Posterior vena cava (tissue), 2 donors: ENCODE measurements at places on chromosomes 1 and 21. TPM values are rescaled to one million over a fixed set of nuclear protein-coding genes. Genes with fewer than 3 reads are reported as not detected.

DNA sequence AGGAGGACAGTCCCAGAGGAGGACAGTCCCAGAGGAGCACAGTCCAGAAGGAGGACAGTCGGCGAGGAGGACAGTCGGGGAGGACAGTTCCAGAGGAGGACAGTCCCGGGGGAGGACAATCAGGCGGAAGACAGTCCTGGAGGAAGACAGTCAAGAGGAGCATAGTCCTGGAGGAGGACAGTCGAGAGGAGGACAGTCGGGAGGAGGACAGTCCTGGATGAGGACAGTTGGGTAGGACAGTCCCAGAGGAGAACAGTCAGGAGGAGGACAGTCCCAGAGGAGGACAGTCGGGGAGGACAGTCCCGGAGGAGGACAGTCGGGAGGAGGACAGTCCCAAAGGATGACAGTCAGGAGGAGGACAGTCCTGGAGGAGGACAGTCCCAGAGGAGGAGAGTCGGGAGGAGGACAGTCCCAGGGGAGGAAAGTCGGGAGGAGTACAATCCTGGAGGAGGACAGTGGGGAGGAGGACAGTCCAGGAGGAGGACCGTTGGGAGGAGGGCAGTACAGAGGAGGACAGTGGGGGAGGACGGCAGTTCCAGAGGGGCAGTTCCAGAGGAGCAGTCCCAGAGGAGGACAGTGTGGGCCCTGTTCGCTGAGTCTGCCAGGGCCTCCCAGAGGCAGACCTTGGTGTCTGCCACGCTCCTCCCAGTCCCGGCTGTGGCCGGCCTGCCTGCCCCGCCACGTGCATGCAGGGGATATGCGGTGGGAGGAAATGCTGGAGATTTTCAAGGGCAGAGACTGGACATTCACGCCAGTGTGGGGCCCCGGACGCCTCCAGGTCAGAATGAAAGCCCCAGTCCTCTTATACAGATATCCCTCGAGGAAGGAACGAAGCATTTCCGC lies 183.8 kb upstream of the ARHGEF16 start:
- DNase-seq: no peak

- DNase-seq: no peak
Measured at GRCh38 chr1:40221977-40222772, 25.6 kb upstream of the TMCO2 start.

- peak; percentile 71 for DNase-seq
Measured at GRCh38 chr1:211490821-211491415, 1.0 kb downstream of the RD3 start.

GRCh38 chr1:30714536-30715090 lies 8.8 kb downstream of the MATN1 start:
- no peak for DNase-seq

DNA sequence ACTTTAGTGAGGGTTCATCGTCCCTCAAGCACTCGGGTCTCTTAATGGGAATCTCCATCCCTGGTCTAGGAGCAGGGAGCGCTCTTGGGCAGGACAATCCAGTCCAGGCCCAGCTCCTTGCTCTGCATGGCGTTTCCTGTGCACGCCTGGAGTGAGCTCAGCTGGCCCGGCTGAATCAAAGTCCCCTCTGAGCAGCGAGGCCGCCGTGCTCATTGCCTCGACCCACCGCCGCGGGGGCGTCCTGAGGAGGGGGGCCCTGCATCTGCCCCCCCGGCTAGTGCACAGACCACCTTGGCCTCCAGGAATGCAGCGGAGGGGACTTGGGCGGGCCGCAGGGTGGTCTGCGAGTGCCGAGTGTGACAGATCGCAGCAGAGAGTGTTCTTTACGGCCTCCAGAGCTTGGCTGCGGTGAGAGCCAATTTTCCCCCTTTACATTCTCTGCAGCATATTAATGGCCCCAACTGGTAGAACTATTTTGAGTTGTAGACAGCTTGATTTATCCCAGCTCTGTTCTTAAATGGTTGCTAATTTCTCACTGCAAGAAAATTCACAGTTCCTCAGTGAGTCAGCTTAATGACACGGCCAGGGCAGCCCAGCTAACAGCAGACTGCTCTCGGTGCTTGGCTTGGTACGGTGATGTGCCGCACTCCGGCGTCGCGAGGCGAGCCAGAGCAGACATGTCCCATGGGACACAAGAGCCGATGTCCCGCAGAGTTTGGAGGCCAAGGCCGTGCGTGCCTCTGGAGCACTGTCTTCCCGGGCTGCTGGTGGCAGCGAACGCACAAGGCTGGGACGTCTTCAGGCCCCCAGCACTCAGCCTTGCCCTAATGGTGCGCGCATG lies 39.8 kb downstream of the SNAP47 start:
- DNase-seq: peak; percentile 83

DNA sequence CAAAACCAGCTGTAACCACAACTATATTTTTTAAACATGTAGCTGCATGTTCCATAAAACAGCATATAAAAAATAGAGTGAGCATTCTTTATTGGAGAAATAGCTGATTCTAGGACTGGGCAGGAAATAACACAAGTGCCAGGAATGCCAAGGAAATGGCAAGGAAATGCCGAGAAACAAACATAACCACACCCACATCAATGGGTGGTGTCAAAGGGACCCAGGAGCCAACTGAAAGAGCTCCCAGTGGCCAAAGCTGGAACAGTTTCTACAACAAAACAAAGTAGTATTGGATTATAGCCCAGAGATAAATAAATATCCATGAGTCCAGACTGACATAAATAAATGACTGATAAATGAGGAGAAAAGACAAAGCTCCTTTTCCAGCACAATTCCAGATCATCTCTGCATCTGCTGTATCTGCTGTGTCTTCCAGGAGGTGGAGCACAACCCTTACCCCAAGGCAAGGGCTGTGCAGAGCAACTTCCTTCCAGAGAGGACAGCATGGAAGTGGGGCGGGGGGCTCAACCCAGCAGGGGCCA lies 28.1 kb downstream of the ADARB1 start:
- no peak for DNase-seq

DNA sequence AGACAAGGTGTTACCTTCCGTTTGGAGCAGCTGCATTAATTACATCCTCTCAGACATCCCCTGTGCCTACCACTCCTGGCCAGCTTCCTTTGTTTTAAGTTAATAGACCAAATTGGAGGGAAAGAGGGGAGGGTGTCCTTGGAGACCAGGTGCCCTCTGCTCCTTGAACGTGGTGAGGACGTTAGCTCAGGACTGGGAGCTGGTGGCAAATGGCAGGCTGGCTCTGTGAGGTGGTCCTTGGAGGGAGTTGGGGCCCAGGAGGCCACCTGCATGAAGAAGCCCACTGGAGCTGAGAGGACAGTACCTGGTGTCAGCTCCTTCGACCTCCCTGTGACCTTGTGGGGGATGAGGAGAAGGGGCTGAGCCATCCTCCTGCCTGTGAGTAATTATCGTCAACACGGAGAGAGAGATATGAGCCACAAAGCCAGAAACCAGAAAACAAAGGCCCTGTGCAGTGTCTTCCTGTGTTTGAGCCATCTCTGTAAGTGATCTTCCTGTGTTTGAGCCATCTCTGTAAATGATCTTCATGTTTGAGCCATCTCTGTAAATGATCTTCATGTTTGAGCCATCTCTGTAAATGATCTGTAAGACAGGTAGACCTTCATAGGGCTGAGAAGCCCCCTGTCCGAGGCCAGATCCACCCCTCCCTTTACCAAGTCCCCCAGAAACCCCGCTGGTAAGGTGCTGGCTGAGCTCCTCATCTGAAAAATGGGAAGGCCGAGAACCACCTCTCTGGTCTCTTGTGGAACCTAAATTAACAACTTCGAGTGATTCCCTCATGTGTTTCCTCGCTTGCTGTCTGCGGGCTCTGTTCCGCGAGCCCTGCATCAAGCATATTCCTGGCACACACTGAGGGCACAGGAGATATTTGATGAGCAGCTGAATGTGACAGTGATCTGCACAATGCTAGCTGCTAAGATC lies 126.0 kb downstream of the CAMTA1 start:
- DNase-seq: no peak

- DNase-seq: peak; percentile 87
Measured at GRCh38 chr1:56424744-56425493, 154.4 kb downstream of the PLPP3 start.

DNA sequence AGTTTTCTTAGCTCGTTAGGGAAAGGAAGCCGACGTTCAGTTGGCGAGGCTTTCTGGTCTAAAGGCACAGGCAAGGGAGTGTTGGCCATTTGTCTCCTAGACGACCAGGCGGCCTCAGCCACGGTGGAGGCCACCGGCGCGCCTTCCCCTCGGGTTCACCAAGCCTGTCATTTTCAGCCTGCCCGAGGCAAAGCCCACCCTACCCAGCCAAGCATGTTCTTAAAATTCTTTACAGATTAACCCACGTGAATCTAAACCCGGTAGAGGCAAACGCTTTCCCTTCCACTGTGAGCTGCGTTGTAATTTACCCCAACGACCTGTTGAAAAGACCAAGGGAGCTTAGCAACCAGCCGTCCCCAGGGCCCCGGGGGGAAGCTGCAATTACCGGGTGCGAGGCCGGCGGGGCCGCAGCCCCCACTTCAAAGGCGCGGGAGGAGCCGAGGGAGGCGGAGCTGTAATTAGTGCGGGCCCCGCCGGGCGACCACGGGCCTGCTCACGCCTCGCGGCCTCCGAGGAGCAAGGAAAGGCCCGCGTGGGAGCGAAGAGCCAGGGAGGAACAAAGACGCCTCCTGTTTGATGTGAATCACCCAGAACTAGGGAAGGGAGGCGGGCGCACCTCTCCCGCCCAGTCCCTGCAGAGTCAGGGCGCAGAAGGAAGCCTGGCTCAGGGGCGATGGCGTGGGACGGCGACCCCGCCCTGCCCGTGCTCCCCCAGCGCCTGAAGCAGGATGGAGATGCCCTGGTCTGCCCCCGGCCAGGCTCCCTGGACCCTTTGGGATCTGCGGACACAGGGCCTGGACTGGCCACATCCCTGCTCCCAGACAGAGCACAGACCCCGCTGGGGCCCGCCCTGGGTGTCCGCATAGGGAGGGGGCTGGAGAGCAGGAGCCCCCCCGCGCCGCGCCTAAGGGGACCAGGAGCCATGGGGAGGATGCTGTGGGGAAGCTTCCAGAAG lies 12.1 kb upstream of the TSPEAR start:
- DNase-seq: peak; percentile 72

GRCh38 chr1:9101510-9102146 lies 27.3 kb downstream of the GPR157 start:
- DNase-seq: no peak

GRCh38 chr21:36535618-36536241 lies 55.8 kb upstream of the CLDN14 start:
- DNase-seq: no peak

DNA sequence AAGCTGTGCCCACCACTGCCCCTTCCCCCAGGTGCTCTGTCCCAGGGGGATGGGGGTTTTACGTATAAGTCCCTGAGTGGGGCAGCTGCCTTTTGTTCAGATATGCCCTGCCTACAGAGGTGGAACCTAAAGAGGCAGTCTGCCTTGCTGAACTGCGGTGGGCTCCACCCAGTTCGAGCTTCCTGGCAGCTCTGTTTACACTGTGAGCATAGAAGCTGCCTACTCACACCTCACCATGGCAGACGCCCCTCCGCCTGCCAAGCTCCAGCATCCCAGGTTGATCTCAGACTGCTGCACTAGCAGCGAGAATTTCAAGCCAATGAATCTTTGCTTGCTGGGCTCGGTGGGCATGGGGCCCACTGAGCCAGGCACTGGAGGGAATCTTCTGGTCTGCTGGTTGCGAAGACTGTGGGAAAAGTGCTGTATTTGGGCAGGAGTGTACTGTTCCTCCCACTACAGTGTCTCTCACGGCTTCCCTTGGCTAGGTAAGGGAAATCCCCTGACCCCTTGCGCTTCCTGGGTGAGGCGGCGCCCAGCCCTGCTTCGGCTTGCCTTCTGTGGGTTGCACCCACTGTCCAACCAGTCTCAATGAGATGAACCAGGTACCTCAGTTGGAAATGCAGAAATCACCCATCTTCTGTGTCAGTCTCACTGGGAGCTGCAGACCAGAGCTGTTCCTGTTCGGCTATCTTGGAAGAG lies 17.6 kb upstream of the RWDD3 start:
- DNase-seq: no peak

DNA sequence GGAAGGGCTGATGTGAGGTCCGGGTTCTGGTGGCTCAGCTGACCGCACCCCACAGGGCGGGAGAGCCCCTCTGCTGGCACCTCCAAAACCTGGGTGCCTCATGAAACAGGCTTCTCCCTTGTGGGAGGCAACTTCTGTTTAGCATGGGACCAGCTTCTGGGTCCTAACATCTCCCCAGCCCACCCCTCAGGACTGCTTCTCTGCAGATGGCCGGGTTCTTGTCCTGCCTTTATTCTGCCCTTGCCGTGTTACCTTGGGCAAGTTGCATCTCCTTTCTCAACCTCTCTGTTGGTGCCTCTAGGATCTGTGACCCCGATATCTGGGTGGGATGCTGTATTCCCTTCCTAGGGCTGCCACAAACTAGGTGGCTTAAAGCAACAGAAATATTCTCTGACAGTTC lies 15.0 kb upstream of the TTC22 start:
- DNase-seq: no peak

- DNase-seq: no peak
Measured at GRCh38 chr1:97501628-97502027, 419.2 kb downstream of the DPYD start.

DNA sequence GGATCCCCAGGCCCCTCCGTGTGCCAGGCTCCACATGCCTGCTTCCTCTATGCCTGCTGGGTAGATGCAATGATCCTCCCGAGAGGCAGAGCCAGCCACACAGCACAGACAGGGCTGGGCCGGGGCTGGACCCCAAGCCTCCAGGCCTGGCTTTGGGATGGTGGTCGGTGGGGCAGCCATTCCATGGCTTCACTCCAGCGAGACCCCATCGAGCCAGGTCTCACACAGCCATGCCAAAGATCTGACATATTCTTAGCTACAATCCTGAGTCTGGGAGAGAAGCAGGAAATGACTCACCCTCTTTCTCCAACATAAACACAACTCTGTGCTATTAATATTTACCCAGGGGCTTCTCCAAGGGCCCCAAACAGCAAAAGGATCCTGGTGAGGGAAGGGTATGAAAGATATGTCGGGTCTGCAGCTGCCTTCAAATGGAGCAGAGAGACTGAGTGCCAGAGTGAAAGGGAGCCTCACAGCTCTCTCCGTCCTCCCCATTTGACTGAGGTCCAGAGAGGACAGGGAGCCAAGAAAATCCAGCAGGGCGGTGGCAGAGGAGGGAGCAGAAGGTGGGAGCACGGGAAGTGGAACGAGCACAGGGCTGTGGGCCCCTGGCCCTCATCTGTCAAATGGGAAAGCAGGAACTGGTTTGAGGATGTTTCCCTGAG lies 639.5 kb downstream of the MATN1 start:
- DNase-seq: no peak

- DNase-seq: no peak
Measured at GRCh38 chr1:36494971-36495370, 12.3 kb upstream of the CSF3R start.

The FGR gene
- total RNA-seq: 22.5 TPM

The KCNE1 gene
- total RNA-seq: 3.9 TPM

The CIART gene
- 6.7 TPM for total RNA-seq

The TMEM52 gene
- not detected for total RNA-seq

The RIMKLA gene
- 0.24 TPM for total RNA-seq

The OR2T29 gene
- not detected for total RNA-seq

The CYP4A22 gene
- total RNA-seq: 0.32 TPM

The IGSF9 gene
- 0.42 TPM for total RNA-seq

The AKT3 gene
- total RNA-seq: 169 TPM

The IQGAP3 gene
- 0.43 TPM for total RNA-seq

The CD5L gene
- 0.37 TPM for total RNA-seq
